ENCODE measurements at places on chromosomes 11 and 22.

- DNase-seq: no peak
Observed at GRCh38 chr11:7654195-7654705, 19.1 kb downstream of the CYB5R2 start.

DNA sequence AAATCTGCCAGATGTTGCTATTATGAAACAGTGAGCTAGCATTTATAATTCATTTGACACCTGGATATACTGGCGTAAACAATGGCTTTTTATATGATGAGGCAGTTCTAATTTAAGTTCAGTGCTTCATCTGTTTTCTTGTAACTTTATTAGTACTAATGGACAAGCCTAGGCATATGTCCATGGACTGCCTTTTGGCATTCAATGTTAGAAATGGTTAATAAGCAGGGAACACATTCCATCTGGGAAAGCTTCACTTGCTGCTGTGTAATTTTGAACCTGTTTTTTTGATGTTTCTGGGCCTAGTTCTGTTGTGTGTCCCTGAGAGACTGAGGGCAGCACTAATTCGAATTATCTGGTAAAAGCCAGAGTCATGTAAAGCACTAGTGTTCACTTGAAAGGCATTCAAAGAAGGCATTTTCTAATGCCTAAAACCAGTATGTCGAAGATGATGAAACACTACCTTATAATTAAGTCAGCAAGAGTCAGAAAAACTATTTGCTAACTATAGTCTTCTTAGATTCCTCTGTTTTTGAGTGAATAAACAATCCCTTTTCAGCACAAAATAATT lies 138.5 kb downstream of the SWAP70 start:
- no peak for DNase-seq

GRCh38 chr11:68327586-68328370 lies 15.4 kb downstream of the LRP5 start:
- no peak for DNase-seq

DNA sequence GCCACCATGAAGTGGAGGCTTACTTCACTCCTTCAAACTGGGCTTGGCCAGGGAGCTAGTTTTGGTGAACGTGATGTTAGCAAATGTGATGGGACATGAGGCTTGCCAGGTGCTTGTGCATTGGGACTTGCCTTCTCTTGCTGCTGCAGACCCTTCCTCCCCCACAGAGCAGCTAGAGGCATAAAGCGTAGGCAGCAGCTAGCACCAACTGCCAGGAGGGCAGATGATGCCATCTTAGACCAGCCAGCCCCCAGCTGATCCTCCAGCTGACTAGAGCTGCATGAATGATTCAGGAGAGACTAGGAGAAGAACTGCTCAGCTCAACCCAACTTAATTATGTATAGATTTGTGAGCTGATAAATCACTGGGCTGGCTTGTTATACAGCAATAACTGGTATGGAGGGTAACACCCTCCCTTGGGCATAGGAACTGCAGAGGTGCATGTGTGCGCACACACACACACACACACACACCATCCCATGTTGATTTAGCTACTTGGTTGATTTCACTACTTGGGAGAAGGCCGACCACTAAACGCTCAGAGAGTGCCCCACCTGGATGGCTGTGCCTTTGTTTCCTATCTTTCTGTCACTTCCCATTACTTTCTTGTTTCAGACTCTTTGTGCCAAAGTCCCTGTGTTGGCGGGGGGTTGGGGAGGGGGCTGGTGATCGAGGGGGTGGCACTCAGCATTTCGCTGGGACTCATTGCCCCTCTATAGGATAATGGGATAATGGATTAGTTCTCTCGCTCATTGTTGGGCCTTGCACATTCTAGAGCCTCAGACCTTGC lies 202.8 kb downstream of the ADAMTS15 start:
- DNase-seq: no peak

DNA sequence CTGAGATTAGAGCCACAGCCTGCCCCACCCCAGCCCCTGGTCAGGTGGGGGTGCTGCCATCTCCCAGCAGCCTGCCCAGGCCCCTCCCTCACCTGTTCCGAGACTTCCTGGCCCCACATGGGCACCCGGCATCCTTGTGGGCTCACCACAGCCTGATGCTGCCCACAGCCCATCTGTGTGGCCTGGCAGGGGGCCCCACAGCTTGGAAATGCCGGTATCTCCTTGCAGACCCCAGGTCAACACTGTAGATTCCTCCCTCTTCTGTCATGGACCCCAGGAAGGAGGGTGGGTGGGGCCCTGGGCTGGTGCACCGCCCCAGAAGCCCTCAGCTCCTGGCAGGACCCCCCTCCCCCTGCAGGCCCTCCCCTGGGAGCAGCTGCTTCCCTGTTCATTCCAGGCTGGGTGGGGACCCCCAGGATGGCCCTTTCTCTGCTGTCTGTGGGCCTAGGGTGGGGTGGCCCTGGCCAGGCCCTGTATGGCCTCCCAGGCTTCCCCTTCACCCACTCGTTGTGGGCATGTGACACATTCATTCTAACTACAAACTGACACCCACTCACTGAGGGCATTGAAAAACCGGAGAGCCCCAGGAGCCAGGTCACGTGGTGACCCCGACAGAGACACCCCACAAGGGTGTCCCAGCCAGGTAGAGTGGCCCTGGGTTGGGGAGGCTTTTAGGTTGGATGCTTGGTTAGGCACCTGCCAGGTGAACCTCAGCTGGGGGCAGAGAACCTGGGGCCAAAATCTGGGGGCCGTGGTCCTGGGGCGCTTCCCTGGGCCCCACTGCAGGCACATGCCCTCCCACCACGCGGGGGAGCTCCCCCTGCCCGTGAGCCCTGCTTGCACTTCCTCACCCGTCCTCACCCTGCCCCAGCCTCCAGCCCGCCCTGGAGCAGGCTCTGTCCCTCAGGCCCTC lies 44.1 kb upstream of the CCDC188 start:
- no peak for DNase-seq
